ENCODE measurements at places on chromosomes 13 and 19.

GRCh38 chr13:37029617-37030016, 29.0 kb downstream of the EXOSC8 start:
- DNase-seq, result no peak

GRCh38 chr13:59809564-59809963, 354.2 kb downstream of the DIAPH3 start:
- DNase-seq, result no peak

DNA sequence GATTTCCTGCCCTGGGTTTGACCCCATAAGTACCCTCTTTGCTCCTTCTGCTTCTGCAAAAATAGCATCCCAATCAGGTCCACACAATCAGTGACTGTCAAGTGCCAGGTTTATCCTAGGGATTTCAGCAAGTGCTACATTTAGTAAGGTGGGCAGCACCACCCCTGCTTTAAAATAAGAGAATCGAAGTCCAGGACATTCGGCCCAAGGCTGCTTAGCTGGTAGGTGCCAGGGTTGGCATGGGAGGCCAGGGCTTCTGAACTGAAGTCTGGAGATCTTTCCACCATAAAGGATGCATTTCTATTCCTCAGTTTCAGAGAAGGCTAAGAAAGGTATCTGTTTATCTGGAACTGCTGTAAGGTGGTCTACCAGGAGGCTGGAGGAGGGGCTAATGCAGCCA, 408.3 kb downstream of the ZNF536 start:
- no peak for DNase-seq

DNA sequence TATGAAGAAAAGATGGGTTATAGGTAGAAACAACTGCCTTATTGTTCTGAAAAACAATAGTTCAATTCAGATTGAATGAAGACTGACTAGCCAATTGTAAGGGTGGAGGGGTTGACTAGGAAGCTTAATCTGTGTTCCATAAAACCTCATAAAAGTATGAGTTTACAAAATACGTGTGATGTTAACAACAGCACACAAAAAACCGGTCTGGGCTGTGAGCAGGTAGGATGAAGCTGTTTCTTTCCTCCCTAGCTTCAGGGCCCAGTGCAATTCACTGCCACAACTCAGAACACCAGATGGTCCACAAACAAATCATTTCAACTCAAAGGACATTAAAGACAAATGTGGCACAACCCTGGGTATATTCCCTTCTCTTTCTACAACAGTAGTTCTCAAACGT, 3.2 kb downstream of the OXGR1 start:
- DNase-seq, result peak; percentile 14

GRCh38 chr13:59439776-59440428, 723.8 kb downstream of the DIAPH3 start:
- DNase-seq, result no peak

DNA sequence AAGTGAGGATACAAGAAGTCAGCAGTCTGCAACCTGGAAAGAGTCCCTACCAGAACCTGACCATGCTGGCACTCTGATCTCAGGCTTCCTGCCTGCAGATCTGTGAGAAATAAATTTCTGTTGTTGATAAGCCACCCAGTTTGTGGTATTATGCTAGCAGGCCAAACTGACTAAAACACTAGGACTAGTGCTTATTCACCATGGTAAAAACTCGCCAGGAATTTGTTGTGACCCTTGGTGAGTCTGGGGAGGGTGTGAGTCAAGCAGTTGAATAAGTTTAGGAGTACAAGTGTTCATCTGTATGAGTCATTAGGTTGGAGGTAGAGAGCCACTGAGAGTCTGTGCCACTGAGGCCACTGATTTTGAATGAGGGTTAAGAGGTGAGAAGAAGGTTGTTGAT, 3.6 kb downstream of the ZIK1 start:
- no peak for DNase-seq

- DNase-seq, result no peak
Observed at GRCh38 chr13:64917566-64917965, 2312.6 kb downstream of the PCDH9 start.

- no peak for DNase-seq
Observed at GRCh38 chr19:19399733-19400433, 5.6 kb upstream of the GATAD2A start.

DNA sequence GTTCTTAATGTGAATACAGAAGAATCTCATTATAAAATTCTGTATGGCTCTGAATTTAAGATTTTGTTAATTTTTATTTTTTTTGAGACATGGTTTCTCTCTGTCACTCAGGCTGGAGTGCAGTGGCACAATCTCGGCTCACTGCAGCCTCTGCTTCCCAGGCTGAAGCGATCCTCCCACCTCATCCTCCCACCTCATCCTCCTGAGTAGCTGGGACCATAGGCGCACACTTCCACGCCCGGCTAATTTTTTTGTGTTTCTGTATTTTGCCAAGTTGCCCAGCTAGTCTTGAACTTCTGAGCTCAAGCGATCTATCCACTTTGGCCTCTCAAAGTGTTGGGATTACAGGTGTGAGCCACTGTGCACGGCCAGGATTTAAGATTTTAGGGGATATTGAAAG, 14.3 kb downstream of the CYP2A7 start:
- DNase-seq, result no peak

DNA sequence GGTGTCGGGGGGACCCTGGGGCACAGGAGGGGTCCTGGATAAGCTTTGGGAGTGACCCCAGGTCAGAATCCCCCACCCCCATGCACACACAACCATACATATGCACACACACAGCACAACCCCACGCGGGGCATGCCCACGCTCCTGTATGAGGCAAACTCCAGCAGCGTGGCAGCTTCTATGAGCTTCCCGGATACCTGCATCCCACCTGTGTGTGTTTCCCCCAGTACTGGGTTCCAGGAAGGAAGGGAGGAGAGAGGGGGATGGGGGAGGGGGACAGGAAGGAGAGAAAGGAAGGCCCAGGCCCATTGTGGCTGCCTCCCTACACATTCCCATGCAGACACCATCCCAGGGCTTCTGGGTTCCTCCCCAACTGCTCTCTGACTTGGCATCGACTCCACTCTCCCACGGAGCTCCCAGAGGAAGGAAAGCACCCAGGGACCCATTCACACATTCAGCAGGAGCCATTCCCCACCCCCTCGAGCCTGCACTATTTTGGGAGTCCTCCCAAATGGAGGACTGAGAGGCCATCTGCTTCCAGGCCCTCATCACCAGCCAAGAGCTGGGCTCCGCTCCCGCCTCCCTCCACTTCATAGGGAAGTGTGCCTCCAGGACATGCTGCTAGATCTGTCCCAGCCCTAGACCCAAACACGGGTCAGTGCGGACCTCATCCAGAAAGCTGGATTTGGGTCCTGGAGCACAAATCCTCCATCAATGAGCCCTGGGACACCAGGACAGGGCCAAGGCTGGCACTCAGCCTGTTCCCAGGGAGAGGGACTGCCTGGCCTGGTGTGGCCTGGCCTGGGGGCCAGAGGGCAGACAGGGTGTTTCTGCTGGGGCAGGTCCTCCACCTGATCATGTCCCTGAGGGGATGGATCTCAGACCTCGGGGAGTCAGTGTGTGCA, 13.2 kb downstream of the PRR36 start:
- DNase-seq, result no peak
